Activated naive CD4-positive, alpha-beta T cell treated with anti-CD3 and anti-CD28 coated beads, Interleukin-2, amount 10 ng/mL, durations not matched to agents 5 hours and 36 hours (primary cell): ENCODE measurements at places on chromosomes 4 and X. TPM values are rescaled to one million over a fixed set of nuclear protein-coding genes. Genes with fewer than 3 reads are reported as not detected.

Gene FGFBP1
- total RNA-seq = not detected

Gene PPP2R2C
- not detected for total RNA-seq

Gene NDP
- not detected for total RNA-seq

Gene F8A2
- not detected for total RNA-seq

Gene ARMCX4
- 2.2 TPM for total RNA-seq

Gene STAP1
- total RNA-seq = 18.5 TPM

Gene S100P
- total RNA-seq = 8.9 TPM

Gene DGKK
- not detected for total RNA-seq

Gene NLGN4X
- not detected for total RNA-seq

Gene TLR2
- 6.8 TPM for total RNA-seq

Gene NCAPG
- total RNA-seq = 62.7 TPM

Gene BEX1
- not detected for total RNA-seq

Gene PRAF2
- 26.7 TPM for total RNA-seq

Gene PROM1
- total RNA-seq = not detected

Gene MAGEB1
- not detected for total RNA-seq

Gene DUSP21
- not detected for total RNA-seq
